ENCODE measurements at places on chromosomes 12 and 14.

- DNase-seq: no peak
Observed at GRCh38 chr14:21001218-21001617, 2.1 kb downstream of the SLC39A2 start.

- DNase-seq: no peak
Observed at GRCh38 chr12:61490526-61491498, 769.4 kb upstream of the USP15 start.

GRCh38 chr12:2941524-2941923 is 17.7 kb upstream of the TEAD4 start:
- DNase-seq: no peak

GRCh38 chr12:59077575-59078426 is 157.5 kb upstream of the LRIG3 start:
- peak; percentile 22 for DNase-seq
